Heart left ventricle (tissue), 16 donors: ENCODE measurements at places on chromosomes 1 and 21. TPM values are rescaled to one million over a fixed set of nuclear protein-coding genes. Genes with fewer than 3 reads are reported as not detected.
A peak's percentile ranks its signal among the peaks of the same experiment; 100 is the strongest.

DNA sequence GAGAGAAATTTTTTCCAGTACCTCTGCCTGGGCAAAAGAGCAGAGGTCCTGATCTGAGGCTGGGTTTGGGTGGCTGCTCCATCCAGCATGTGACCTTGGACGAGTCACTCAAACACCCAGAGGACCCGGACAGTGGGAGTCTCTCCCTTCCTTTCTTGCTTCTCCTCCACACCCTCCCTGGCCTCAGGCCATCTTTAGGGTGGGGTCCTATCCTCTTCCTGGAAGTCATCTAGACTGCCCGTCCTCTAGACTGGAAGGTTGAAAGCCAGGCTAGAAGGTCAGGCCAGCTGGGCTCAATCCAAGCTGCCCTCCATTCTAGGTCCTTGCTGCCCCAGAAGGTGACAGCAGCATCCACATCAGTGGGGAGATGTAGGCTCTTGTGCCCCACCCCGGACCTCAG is 599.5 kb downstream of the MATN1 start:
- H3K27ac ChIP-seq, result no peak overlapping the region
- peaks cover 16% of the 10 kb centered on the region for H3K4me1 ChIP-seq

Gene ORC1
- total RNA-seq, result not detected

Gene OR2G6
- not detected for total RNA-seq

- no peaks in the 10 kb centered on the region for H3K36me3 ChIP-seq
- H3K4me3 ChIP-seq, result no peak overlapping the region
- peak; percentile 36 for DNase-seq
- H3K4me1 ChIP-seq, result no peaks in the 10 kb centered on the region
These were observed 12.4 kb downstream of the TNFRSF8 start for GRCh38 chr1:12075195-12076114.

Gene CYP4A11
- not detected for total RNA-seq

GRCh38 chr1:69920426-69920825 is 285.0 kb downstream of the LRRC40 start:
- H3K4me1 ChIP-seq, result no peaks in the 10 kb centered on the region
- H3K27ac ChIP-seq, result no peak overlapping the region
- H3K4me3 ChIP-seq, result no peak overlapping the region
- no peaks in the 10 kb centered on the region for H3K27me3 ChIP-seq
- DNase-seq, result no peak
- H3K36me3 ChIP-seq, result no peaks in the 10 kb centered on the region

DNA sequence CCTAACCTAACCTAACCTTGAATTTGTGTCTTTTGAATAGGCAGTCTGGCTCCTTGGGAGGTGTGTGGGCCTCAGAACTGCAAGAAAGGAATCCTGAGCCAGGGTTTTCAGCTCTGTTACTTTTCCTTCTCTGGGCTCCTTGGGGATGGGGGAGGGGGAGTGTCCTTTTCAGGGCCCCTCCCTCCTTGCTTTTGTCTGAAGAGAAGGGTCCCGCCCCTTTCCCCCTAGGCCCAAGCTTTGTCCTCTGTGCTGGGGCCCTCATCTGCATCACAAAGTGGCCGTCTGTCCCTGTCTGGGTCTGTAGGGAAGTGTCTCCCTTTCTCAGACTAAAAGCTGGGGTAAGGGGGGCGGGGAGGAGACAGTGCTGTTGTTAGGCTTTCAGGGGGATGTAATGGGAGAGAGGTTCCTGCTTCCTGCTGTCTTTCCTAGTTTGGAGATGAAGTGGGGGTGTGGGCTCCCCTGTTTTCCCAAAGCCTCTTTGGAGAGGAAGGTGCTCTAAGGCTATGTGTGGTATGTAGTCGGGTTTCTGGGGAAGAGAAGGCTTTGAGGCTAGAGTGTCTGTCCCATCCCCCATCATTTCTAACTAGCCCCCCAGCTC is 3.1 kb downstream of the AGO1 start:
- no peak overlapping the region for H3K4me3 ChIP-seq
- peaks cover 34% of the 10 kb centered on the region for H3K4me1 ChIP-seq
- H3K36me3 ChIP-seq, result no peaks in the 10 kb centered on the region
- DNase-seq, result no peak
- H3K27ac ChIP-seq, result no peak overlapping the region

- no peaks in the 10 kb centered on the region for H3K36me3 ChIP-seq
- H3K27ac ChIP-seq, result no peak overlapping the region
- no peaks in the 10 kb centered on the region for H3K27me3 ChIP-seq
- H3K4me1 ChIP-seq, result no peaks in the 10 kb centered on the region
These were observed 147.1 kb downstream of the SPATA46 start for GRCh38 chr1:162229549-162229948.

Gene SPRR5
- not detected for total RNA-seq

DNA sequence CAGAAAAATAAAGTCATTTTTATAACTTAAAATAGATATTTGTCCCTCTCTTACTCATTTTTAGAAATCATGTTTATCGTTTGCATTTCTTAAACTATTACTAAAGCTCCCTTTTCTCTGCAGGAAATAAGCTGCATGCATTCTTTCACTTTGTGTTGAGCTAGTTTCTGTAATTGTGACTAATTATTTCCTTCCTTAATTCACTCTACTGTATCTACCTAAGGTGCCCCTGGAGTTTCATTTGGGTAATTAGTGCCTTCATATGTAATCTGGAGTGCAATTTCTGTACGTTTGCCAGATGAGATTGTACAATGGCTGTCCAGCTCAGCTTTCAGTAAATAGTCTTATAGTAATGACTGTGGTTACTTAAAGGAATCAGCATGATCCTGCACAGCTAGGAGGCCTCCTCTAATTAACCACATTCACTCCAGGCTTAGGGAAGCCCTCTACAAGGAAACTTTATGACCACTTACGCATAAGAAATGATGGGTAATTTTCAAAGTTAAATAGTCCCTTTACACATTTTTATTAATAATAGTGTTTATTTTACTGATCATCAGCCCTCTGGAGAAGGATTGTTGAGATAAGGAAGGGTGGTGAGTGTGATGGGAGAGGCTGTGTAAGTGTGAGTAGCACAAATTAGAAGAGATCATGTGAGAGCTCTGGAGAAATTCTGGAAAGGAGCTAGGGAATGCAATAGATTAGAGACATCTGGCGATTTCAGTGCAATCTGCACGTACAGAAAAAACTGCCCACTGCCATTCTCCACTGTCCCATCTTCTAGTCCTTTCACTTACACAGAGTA is 86.8 kb downstream of the LRRC8C start:
- H3K36me3 ChIP-seq, result peaks cover 13% of the 10 kb centered on the region
- H3K27me3 ChIP-seq, result no peaks in the 10 kb centered on the region
- peaks cover 42% of the 10 kb centered on the region for H3K4me1 ChIP-seq

GRCh38 chr1:40650075-40650474 is 15.4 kb downstream of the RIMS3 start:
- no peak overlapping the region for H3K4me3 ChIP-seq
- peak; percentile 22 for DNase-seq
- no peaks in the 10 kb centered on the region for H3K36me3 ChIP-seq
- H3K4me1 ChIP-seq, result peaks cover 16% of the 10 kb centered on the region
- H3K27me3 ChIP-seq, result no peaks in the 10 kb centered on the region
- H3K27ac ChIP-seq, result no peak overlapping the region
